8988T (cell line): ENCODE measurements at places on chromosomes 7 and 10.

GRCh38 chr7:17913250-17913649, 27.0 kb downstream of the SNX13 start:
- no peak for DNase-seq

DNA sequence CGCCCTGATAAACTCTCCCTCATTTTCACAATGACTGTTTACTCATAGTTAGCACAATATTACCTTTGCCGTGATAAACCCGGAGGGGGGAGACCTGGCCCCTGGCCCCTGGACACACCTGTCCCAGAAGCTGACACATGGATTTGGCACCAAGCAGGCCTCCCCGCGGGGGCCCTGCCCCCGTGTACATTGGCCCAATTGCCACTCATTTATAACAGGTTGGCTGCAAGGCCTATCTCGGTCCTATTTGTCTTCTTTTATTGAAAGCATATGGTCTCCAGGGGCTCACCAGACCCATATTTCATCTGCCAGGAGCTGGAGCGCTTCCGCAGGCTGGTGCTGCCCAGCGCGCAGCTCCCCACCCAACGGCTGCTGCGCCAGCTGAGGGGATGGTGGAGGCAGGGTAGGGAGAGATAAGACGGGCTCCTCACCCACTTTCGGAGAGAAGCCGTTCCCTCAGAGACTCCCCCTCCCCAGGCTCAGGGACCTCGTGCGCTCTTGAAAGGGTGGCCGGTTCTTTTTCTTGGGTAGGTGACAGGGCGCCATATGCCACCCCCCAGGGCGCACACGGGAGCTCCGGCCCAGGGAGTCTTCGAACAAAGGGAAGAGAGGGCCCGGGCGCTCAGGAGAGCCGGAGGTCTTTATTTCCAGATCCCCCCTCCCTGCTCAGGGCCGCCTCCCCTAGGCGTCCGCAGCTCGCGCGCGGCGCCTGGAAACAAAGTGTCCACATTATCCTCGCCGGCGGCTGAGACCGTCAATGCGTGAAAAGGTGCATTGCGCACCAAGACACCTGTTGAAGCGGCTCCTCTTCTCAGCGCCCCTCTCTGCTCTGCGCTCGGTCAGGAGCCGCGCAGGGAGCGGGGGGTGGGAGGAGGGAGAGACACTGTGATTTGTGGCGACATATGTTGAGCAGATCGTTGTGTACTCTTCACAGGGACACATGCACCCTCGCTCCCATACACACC, 4.3 kb upstream of the NEUROG3 start:
- no peak for DNase-seq

DNA sequence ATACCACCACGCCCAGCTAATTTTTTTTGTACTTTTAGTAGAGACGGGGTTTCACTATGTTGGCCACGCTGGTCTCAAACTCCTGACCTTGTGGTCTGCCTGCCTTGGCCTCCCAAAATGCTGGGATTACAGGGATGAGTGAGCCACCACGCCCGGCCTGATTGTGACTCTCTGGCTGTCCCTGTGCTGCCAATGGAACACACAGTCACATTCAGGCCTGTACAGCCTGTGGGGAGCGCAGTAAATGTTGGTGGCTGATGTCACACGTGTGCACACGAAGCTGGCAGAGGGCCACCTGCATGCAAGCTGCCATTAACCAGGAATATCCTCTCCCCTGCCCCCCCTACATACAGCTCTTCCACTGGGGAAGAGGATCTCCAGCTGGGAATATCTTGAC, 22.1 kb downstream of the POLL start:
- DNase-seq, result no peak

DNA sequence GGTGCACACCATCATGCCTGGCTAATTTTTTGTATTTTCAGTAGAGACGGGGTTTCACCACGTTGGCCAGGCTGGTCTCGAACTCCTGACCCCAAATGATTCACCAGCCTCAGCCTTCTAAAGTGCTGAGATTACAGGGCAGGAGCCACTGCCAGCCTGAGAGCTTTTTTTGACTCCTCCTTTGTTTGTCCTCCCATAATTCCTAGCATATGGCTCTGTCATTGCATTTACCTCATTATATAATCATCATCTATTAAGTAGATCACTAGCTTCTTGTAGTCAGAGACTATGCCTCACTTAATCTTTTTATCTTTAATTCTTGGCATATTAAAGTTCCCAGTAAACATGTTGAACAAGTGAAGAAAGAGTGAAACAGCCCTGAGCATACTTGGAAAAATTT, 82.1 kb downstream of the CPEB3 start:
- DNase-seq, result no peak

- no peak for DNase-seq
These were observed 7.6 kb downstream of the IFIT2 start for GRCh38 chr10:89309156-89310055.

GRCh38 chr7:141402277-141402996, 148.8 kb upstream of the AGK start:
- DNase-seq, result no peak

DNA sequence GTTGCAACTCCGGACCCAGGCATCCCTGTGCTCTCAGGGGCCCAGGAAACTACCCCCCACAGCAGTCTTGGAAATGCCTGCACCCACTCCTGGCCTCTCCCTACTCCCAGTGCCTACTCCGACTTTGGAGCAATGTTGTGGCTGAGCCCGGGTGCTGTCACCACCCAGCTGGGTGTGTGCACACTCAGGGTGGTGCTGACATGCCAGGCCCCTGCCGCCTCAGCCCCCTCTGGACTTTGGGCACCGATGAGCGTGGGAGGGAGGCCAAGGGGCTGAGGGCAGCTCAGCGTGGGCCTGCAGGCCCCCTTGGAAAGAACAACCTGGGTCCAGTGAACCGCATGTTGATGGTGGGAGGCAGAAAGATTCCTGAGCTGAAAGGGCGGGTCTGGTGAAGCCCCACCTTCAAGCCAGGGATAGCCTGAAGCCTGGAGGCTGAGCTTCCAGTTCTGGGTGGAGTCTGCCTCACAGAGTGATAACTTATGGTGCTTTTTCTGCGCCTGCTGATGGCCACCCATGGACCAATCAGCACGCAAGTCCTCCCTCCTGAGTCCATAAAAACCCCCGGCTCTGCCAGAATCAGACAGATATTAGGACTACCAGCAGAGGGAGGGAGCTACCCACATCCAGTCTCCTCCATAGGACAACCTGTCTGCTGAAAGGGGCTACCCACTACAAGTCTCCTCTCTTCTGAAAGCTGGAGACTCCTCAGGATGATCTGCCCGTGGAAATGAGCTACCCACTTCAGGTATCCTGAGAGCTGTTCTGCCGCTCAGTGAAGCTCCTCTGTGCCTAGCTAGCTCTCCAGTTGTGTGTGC, 380.4 kb upstream of the SORCS1 start:
- peak; percentile 24 for DNase-seq

DNA sequence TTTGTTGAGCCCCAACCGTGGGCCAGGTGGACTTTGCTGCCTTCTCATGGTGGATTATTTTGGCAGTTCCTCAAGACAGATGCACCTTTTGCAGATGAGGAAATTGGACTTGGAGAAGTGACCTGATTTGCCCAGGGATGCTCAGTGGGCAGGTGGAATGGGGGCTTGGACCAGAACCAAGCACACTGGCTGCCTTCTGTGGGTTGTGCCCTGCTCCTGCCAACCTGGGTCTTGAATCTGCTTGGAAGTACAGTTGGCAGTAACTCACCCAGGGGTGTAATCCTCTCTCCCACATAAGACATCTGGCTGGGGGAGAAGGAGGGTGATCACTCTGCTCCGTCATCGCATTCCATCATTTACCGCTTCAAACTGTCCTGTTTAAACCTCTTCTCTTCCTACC, 110.5 kb upstream of the GPR26 start:
- DNase-seq, result no peak

DNA sequence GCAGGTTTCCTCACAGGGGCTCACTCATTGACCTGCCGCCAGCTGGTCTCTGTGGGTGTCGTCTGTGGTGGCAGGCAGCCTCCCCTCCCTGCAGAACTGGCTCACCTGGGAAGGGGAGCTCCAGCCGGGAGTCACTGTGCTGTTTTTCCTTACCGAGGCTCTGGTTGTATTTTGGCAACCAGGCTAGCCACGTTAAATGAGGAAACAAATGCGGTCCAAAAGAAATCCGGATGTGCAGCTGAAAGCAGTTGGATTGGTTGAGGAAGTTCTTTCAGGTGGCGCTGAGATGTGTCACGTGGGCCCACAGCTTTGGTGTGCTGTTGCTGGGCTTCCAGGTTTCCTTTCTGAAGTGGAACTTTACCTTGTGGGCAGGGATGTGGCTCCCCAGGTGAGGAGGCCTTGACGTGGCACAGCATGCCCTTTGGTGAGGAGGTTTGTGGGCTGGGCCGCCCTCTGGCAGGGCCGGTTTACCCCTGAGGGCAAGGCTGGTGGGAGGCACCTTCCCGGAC, 14.2 kb downstream of the MTURN start:
- DNase-seq, result no peak

DNA sequence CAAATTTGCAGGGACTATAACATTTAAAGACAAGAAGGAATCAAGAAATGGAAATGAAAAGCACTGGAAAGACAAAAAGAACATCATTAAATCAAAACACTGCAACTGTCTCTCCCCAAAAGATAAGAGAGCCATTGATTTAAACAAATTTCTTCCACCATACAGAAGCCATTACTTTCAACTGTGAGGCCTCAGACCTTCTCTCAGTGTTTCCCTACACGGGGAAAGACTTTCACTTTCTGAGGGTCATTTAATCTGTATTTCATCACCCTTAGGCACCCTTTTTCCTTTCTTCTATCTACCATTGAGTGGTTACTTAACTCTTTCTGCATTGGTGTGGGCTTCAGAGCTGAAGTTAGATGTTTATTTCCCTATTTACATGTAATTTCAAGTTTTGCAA, 47.5 kb downstream of the CCDC172 start:
- DNase-seq, result no peak

DNA sequence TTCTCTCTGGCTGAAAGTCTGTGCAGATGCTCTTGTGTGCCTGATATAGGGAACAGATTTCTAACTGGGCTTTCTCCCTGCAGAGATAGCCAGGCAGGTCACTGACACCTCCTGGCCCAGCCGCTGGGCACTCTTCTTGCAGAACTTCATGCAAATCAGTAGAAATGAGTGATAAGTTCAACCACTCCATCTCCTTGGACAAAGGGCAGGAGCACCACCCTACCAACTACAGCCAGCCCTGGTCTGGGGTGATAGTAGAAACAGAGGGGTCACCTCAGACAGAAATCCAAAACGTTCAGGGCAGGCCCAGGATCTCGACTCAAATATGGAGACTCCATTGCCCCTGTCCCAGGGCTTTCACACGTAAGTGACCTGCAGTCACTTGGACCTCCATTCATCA, 917.8 kb upstream of the ZNF722 start:
- DNase-seq, result no peak

GRCh38 chr7:27901028-27901760, 161.2 kb downstream of the TAX1BP1 start:
- DNase-seq, result no peak

- no peak for DNase-seq
These were observed 149.5 kb upstream of the PHF14 start for GRCh38 chr7:10824154-10824553.

DNA sequence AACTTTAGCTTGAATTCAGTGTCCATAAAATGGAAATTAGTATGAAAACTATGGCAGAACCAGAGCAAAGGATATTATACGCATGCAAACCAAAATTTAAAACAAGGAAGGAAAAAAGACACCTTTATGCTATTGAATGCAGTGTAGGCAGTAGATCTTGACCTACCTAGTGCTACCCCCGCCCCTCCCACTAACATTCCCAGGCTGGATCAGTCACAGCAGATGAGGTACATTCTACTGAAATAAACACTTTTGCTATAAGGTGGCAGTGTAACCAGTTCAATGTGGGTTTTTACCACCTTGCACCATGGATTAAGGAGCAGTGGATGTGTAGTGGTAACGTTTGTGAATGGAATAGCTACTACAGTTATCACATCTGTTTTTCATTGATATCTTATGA, 27.9 kb downstream of the SRI start:
- DNase-seq, result no peak

GRCh38 chr7:155391414-155391813, 66.5 kb upstream of the EN2 start:
- no peak for DNase-seq

GRCh38 chr7:78792006-78792405, 661.5 kb downstream of the MAGI2 start:
- no peak for DNase-seq

- no peak for DNase-seq
These were observed 52.0 kb downstream of the P4HA1 start for GRCh38 chr10:73044378-73045285.

DNA sequence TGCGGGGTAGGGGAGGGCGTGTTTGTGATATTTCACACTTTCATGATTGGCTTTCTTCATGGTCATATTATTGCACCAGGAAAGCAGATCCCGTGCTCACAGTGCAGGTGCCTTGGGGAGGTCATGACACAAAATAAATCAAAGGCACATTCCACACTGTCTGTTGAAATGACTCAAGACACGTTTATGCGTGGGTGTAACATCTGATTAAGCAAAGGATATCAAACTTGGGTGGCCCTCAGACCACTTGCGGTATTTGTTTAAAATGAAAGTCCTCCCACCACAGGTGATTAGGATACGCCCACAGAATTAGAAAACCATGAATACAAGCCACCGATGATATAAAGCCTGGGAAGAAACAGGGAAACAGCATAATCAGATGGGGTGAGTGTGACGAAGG, 51.1 kb downstream of the SVIL start:
- no peak for DNase-seq

DNA sequence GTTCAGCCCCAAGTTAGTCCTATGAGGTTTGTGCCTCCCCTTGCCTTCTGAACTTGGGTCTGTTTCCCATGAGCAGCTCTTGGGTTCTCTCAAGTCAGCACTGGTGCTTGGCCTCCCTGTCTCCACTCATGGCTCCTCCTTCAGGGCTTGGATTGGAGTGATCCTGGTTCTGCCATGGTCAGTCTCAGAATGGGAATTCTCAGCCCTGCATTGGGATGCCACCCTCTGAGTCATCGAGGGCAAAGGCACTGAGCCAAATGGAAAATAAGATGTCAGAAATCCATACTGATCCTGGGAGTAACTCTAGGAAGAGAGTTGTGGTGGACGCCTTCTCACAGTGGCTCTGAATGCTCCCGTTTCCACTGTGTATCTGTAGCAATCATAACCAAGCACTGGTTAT, 233.4 kb upstream of the HABP2 start:
- no peak for DNase-seq

- DNase-seq, result no peak
These were observed 124.3 kb upstream of the KLF6 start for GRCh38 chr10:3909339-3909738.

- DNase-seq, result no peak
These were observed 24.9 kb downstream of the KLF6 start for GRCh38 chr10:3760083-3760482.

- no peak for DNase-seq
These were observed 216.0 kb downstream of the CALN1 start for GRCh38 chr7:72196176-72196575.

DNA sequence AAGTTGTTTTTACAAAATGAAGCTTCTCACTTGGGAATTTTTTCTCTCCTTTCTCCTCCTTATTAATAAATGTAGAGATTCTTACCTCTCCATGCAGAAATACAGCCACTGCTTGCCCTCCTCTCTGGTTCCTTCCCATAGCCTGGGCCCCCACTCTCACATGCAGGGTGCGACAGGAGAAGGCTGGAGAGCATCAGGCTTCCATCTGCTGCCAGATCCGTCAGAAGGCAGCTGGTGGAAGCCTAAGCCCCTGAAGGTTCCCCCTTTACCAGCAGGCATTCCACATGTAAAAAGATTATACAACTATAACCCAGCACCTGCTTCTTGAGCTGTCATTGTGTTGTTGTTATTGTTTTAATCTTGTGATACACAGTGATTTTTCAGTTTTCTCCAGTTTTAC, 314.2 kb downstream of the LHFPL3 start:
- DNase-seq, result no peak

GRCh38 chr7:10803720-10804119, 170.0 kb upstream of the PHF14 start:
- DNase-seq, result no peak

- no peak for DNase-seq
These were observed 19.4 kb downstream of the KAZALD1 start for GRCh38 chr10:101080933-101081931.
